ENCODE measurements at places on chromosomes 5 and 9.

GRCh38 chr9:137385061-137385655 lies 37.8 kb downstream of the EXD3 start:
- DNase-seq: no peak

GRCh38 chr9:97773091-97773490 lies 76.0 kb upstream of the XPA start:
- DNase-seq: no peak

- DNase-seq: peak; percentile 82
Observed at GRCh38 chr5:147391781-147392180, 118.1 kb downstream of the DPYSL3 start.

- no peak for DNase-seq
Observed at GRCh38 chr9:33029231-33029786, 4.2 kb downstream of the DNAJA1 start.

GRCh38 chr9:19133549-19134345 lies 6.5 kb upstream of the PLIN2 start:
- no peak for DNase-seq

GRCh38 chr5:172211676-172212075 lies 17.7 kb downstream of the EFCAB9 start:
- DNase-seq: no peak
